ENCODE measurements at places on chromosomes 7 and 10. TPM values are rescaled to one million over a fixed set of nuclear protein-coding genes. Genes with fewer than 3 reads are reported as not detected.
A peak's percentile ranks its signal among the peaks of the same experiment; 100 is the strongest.

DNA sequence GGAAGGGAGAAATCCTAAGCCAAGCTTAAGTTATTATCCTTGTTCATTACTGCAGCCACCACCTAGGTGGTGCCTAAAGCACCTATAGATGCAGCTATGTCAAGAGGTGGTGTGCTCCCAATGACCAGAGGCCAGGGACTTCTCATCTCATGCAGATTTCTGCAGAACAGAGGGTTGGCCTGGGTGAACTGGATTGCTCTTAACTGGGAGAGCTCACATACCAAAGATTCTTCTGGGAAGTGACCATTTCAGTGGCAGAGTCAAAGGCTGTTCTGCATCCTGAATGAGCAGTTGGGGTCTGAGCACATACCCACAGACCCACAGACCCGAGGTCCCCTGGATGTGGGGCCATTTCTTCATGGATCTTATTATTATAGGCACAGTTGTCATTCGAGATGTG lies 2.1 kb upstream of the CRHR2 start:
- DNase-seq, result no peak

DNA sequence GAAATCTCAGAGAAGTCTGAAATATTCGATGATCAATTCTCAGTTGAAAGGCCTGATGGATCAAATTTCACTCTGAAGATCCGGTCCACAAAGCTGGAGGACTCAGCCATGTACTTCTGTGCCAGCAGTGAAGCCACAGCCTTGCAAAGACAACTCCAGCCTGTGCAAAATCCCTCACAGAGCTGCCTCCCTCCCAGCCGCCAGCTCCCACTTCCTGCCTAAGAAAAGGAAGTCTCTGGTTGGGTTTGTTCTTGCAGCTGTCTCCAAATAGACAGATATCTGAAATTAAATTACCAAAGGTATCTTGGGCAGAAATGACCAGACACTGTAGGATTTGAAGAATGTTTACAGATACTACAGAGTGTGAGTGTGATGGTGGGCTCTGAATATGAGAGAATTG lies 43.4 kb upstream of the PRSS58 start:
- DNase-seq, result no peak

DNA sequence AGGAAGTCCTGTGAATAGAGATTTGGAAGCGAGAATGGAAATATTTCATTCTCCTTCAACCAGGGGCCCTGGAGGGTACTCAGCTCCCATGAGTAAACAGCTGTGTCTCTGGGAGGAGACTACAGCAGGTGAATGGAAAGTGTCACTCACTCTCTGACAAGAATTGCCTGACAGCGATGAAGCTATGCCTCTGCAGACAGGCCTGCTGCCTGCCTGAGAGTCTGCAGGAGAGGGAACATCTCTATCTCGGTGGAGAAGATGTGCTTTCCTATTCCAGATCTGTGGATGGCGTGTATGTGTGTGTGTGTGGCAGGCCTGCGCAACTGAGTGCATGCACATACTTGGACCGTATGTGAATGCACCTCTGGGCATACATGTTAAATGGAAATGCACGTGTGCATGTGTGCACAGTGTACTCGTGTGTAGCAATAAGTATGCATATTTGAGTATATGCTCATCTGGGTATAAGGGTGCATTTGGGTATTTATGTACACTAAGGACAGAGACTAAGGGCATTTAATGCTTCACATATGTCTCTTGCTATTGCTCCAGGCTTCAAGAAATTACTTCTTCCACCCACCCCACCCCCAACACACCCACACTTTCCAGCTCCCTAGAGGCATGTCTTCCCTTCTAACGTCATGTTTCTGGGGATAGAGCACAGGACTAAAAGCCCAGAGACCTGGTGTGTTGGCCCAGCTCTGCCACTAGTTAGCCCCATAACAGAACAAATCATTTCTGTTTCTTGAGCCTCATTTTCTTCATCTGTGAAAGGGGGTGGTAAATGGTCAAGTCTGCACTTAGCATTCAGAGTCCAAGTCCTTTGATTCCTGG lies 4.6 kb upstream of the ADCYAP1R1 start:
- DNase-seq, result no peak

DNA sequence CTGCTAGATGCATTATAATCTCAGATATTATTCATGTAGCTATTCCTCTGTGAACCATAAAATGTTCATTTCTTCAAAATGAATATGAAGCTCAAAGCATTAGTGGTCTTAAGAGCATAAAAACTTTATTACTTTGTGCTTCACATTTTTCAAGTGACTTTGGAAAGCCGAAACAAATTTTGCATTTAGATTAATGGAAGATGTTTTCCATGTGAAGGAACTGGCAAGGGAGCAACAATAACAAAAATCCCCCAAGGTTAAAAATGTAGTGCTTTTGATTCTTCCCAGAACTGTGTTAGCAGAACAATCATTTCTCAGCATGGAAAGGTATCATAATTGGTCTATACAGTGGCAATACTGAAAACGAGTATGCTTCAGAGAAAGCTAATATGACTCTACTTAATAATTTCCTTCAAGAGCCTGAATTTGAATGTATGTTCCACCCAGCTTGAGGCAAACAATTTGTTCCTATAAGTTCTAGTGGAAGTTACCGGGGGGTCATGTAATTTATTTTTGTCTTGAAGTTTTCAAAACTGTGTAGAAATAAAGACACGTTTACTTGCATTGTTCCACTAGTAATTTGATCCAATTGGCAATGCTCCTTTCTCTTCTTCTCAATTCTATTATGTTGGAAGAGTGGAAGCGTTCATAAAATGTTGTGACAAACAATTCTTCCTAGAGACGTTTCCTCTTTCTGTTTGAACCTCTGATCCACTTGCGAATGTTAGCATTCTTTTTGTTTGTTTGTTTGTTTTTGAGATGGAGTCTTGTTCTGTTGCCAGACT lies 665.4 kb downstream of the AUTS2 start:
- DNase-seq, result no peak

DNA sequence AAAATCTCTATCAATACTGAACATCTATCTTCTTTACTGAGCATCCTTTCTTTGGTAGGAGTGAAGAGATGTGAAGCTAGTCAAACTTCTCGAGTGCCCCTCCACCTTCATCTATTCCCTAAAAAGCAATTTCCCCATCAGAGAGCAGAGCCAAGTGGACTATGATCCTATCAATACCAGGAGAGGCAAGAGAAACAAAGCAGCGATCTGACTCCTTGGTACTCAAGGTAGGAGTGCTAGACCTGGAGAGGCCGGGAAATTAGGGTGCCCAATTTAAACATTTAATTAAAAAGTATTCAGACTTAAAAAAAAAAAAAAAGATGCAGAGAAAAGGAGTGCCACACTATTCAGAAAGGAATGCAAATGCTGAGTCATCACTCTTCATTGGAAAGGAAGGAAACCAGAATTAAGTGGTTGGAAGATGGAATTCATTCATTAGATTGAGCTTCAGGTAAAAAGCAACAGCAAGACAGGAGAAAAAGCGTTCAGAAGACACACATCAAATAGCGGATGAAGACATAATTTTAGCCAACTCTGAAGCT lies 1.6 kb downstream of the TIAL1 start:
- DNase-seq, result peak; percentile 75

Gene GATA3
- under 0.01 TPM for total RNA-seq

GRCh38 chr7:107627002-107627401 lies 33.6 kb upstream of the SLC26A4 start:
- no peak for DNase-seq

Gene CDH23
- total RNA-seq, result 0.13 TPM

DNA sequence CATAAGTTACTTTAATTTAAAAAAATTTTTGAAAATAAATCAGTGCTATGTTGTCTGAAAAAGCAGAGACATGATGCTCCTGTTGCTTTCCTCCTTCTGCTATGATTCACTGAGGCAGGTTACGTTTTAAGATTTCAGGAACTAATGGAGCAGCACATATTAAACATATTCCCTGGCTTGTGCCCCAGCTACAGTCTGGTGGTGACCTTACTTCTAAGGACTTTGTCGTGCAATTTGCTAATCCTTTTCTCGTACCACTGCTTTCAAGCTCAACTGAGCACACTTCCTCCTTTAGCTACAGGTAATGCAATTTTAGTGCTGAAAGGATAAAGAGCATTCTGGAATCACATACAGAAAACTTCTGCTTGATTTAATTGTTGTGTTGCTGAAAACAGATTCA lies 16.2 kb upstream of the PRR15 start:
- no peak for DNase-seq

Gene IL2RA
- not detected for total RNA-seq

- no peak for DNase-seq
Observed at GRCh38 chr7:155437836-155438235, 20.1 kb upstream of the EN2 start.

Gene PITX3
- total RNA-seq, result not detected

Gene ANKRD30A
- total RNA-seq, result not detected

DNA sequence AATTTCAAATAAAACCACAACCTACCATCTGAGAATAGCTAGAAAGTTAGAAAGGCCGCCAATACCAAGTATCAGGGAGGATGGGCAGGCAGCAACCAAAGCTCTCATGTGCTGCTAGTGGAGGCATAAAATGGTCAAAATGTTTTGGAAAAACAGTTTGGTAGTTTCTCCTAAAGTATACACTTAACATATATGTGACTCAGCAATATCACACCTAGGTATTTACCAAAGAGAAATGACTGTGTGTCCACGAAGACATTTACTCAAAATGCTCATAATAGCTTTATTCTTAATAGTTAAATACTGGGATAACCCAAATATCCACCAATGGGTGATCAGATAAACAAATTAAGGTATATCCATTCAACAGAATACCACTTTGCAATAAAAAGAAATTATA lies 14.3 kb downstream of the RHEB start:
- DNase-seq, result peak; percentile 38

- DNase-seq, result peak; percentile 42
Observed at GRCh38 chr10:71805776-71806703, 32.7 kb upstream of the VSIR start.

Gene VAX1
- not detected for total RNA-seq

DNA sequence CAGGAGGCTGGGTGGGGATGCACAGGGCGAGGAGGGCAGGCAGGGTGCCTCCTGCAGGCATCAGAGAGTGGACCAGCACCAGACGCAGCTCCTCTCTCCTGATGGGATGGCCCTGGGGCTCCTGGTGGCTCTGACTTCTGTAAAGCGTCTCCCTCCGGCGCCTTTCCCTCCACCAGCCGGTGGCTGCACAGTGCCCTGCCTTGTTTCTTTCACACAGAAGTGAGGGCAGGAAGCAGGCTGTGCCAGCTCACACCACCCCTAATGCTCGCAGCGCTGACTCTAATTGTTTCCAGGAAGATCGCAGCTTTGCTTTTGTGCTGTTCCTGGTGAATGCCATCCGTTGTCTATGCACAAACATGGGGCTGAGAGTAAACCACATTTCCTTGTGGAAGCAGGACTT lies 152.3 kb upstream of the LANCL2 start:
- no peak for DNase-seq

- no peak for DNase-seq
Observed at GRCh38 chr10:66799474-66799873, 126.4 kb upstream of the LRRTM3 start.

GRCh38 chr7:135653340-135654080 lies 8.8 kb upstream of the STMP1 start:
- no peak for DNase-seq

- DNase-seq, result peak; percentile 87
Observed at GRCh38 chr10:78623578-78624215, 445.1 kb upstream of the ZMIZ1 start.

- no peak for DNase-seq
Observed at GRCh38 chr10:76398043-76398710, 966.8 kb downstream of the LRMDA start.

Gene IKZF1
- under 0.01 TPM for total RNA-seq

- DNase-seq, result no peak
Observed at GRCh38 chr7:80596933-80597517, 41.4 kb upstream of the CD36 start.

Gene CPXM2
- total RNA-seq, result under 0.01 TPM

DNA sequence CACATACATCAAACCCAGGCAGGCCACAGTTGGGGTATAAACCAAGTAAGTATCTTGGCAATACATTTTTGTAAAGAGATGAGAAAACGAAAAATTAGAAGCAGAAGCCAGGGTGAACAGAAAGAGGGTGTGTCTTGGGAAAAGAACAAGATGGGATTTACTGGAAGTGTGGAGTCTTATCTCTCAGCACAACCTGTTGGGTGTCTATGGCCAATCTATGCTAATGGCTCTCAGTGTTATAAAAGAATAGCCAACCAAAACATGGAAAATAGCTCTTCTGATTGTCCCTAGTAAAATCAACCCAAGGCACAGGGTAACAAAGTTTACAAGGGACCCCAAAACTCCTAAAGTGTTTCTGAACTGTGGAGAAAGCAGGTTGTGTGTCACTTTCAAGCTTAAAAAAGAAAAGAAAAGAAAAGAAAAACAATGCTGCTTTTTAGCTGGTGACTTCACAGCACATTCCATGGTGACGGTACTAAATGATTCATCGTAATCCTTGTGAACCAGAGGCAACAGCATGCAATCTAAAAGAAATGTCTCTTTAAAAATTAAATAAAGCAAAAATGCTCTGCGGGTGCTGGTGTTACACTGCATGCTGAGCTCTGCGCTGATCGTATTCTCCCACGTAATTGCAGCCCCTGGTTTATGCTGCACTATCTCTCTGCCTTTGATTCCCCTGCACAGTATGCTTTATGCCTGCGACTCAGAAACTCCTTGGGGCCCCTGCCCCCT lies 100.8 kb downstream of the C10orf90 start:
- DNase-seq, result peak; percentile 66

- DNase-seq, result no peak
Observed at GRCh38 chr7:143882604-143883078, 19.3 kb downstream of the TCAF1 start.

Gene HOXA10
- total RNA-seq, result not detected

- no peak for DNase-seq
Observed at GRCh38 chr7:154330318-154330717, 278.1 kb downstream of the DPP6 start.

Gene EPO
- total RNA-seq, result not detected

Gene MMP21
- total RNA-seq, result not detected

DNA sequence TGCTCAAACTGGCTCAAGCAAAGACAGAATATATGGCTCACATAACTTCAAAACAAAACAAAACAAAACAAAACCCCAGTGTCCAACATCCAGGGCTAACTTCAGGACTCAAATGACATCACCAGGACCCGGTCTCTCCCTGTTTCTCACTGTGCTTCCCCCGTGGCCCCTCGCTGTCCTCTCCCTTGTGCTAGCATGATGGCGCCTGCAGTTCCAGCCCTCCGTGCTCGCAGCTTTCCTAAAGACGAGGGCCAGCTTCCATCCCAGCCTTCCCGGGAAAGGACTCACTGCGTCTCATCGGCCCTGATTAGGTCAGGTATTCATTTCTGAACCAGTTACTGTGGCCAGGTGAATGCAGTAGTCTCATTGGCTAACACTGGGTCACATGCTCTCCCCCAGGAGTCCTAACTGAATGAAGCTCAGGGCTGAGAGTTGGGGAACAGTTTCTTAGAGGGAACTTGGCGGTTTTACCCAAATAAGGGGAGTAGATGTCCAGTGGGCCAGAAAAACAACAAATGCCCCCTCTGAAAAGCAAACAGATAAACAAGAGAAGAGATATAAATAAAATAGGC lies 33.0 kb upstream of the CTBP2 start:
- DNase-seq, result no peak

Gene PIK3AP1
- 2.1 TPM for total RNA-seq

DNA sequence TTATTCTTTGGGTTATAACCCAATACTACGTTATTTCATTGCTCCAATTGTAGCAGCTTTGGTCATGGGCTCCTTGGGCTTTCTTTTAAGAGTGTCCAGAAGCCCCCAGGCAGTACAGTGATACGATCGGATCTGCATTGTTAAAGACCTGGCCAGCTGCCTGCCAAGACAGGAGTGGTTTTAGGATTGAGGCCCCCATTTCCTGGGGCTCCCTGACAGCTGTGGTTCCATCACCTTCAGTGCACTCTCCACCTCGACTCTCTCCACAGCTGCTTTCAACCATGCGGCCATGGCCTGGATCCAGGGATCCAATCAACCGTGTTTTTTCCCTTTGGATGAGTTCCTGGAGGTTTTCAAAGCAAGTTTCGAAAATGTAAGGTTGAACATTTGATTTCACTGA lies 123.4 kb upstream of the BTBD16 start:
- DNase-seq, result no peak

Measured in bronchial epithelial cell (primary cell).